ENCODE measurements at places on chromosomes 13 and 19. TPM values are rescaled to one million over a fixed set of nuclear protein-coding genes. Genes with fewer than 3 reads are reported as not detected.

The C3 gene
- total RNA-seq = 40.6 TPM

The CBARP gene
- total RNA-seq = 4.6 TPM

The COG6 gene
- total RNA-seq = 4.0 TPM

The TEX26 gene
- not detected for total RNA-seq

The CLC gene
- total RNA-seq = not detected

The KLK2 gene
- not detected for total RNA-seq

The BSG gene
- total RNA-seq = 703 TPM

The IGSF23 gene
- 0.43 TPM for total RNA-seq

The MAU2 gene
- 13.2 TPM for total RNA-seq

The ELSPBP1 gene
- not detected for total RNA-seq

The KLF5 gene
- total RNA-seq = 49.3 TPM

The EID2 gene
- 40.3 TPM for total RNA-seq

The GPR4 gene
- total RNA-seq = 0.27 TPM

The LRRC4B gene
- 0.40 TPM for total RNA-seq

The COX6B1 gene
- 1,415 TPM for total RNA-seq

The FBXO27 gene
- total RNA-seq = 4.4 TPM

The RDH8 gene
- total RNA-seq = 0.24 TPM

The SIGLEC6 gene
- total RNA-seq = not detected

The VSTM2B gene
- total RNA-seq = not detected

The COMMD6 gene
- 142 TPM for total RNA-seq

The NUCB1 gene
- total RNA-seq = 203 TPM

The CAPN12 gene
- total RNA-seq = 6.1 TPM

The ADGRE2 gene
- 0.55 TPM for total RNA-seq

The ADGRE3 gene
- not detected for total RNA-seq

The MISP3 gene
- 3.7 TPM for total RNA-seq

The MED29 gene
- total RNA-seq = 72.2 TPM

The CD22 gene
- 1.4 TPM for total RNA-seq

The ITGBL1 gene
- total RNA-seq = 1.8 TPM

The CBLC gene
- total RNA-seq = not detected

The GPR183 gene
- total RNA-seq = not detected

The ZNF221 gene
- total RNA-seq = 0.42 TPM

The CEACAM16 gene
- not detected for total RNA-seq

The ADAMTSL5 gene
- total RNA-seq = 3.4 TPM

The TMIGD2 gene
- not detected for total RNA-seq

The TEX101 gene
- total RNA-seq = not detected

The RNF225 gene
- 0.19 TPM for total RNA-seq

The ZNF418 gene
- total RNA-seq = 1.5 TPM

The ANKRD10 gene
- 44.1 TPM for total RNA-seq

The TINCR gene
- total RNA-seq = 1.7 TPM

The KLK6 gene
- total RNA-seq = 0.51 TPM

The CEACAM1 gene
- 3.8 TPM for total RNA-seq

The F2RL3 gene
- total RNA-seq = not detected

The TMEM190 gene
- total RNA-seq = 1.9 TPM

The TBXA2R gene
- 0.79 TPM for total RNA-seq

The C5AR2 gene
- total RNA-seq = 15.0 TPM

The CDKN2D gene
- total RNA-seq = 6.7 TPM

The INSR gene
- 3.7 TPM for total RNA-seq

The SPIB gene
- total RNA-seq = 0.24 TPM

The TGDS gene
- 9.2 TPM for total RNA-seq

The WDR88 gene
- total RNA-seq = not detected

The CCDC169 gene
- total RNA-seq = 0.36 TPM

The SLC5A5 gene
- total RNA-seq = 0.15 TPM

The CTXN1 gene
- 21.5 TPM for total RNA-seq

The CYP2A6 gene
- total RNA-seq = not detected
